ENCODE measurements at places on chromosomes 6 and 20.

- no peak for DNase-seq
Measured at GRCh38 chr6:150254770-150255169, 111.9 kb downstream of the PPP1R14C start.

DNA sequence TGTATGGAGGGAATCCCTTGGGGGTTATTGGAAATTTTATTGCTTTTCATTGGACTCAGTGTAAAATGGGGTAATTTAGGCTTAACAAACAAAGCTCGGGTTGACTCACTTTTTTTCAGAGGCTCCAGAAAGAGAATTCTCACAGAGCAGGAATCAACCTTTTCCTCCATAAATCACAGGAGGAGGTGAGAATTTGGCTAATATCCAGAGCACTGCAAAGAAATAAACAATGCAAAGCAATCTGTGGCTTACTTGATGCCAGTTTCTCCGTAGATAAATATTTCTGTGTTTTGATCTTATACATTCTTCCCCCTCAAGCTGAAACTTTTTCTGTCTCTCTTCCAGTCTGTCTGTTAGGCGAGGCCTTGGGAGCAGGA lies 176.6 kb downstream of the TSHZ2 start:
- no peak for DNase-seq

GRCh38 chr20:13008761-13009681 lies at the start of gene SPTLC3:
Gene SPTLC3 (plus strand): TSS chr20:13008972. CDS start chr20:13009268, 296 bp downstream.
- DNase-seq, result peak; percentile 53

DNA sequence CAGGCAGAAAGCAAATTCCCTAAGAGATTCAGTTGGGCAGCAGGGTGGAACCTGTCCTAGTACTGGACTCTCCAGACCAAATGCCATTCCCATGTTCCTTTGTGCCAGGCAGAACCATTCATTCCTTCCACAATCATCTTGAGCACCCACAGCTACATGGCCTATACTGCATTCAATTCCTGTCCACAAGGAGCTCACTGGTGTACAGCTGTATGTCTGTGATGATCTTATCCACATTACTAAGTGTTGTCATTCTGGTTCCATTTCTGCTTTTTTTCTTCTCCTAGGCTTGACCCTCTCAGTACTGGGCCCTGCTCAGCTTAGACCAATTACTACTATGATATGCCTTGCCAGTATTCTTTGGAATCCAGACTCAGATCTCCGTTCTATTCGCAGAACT lies 27.5 kb downstream of the MAN1A1 start:
- DNase-seq, result no peak

DNA sequence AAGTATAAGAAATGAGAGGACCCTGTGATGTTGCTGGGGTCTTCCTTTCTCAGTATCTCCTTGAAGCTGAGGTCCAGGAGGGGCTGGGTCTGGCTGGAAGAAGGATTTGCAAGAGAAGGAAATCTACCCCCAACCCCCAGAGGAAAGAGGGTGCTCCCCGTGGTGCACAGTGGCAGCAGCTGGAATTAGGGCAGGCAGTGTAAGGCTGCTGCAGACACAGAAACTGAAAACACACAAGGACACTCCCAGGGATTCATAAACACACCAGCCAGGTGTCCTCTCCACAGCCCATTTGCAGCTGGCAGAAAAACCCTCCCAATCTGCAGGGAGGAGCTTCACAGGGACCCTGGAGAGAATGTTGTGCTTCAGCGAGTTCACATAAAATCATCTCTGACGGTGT lies 297.2 kb downstream of the CDH26 start:
- no peak for DNase-seq

- no peak for DNase-seq
Measured at GRCh38 chr6:145727817-145728388, 7.4 kb downstream of the EPM2A start.

DNA sequence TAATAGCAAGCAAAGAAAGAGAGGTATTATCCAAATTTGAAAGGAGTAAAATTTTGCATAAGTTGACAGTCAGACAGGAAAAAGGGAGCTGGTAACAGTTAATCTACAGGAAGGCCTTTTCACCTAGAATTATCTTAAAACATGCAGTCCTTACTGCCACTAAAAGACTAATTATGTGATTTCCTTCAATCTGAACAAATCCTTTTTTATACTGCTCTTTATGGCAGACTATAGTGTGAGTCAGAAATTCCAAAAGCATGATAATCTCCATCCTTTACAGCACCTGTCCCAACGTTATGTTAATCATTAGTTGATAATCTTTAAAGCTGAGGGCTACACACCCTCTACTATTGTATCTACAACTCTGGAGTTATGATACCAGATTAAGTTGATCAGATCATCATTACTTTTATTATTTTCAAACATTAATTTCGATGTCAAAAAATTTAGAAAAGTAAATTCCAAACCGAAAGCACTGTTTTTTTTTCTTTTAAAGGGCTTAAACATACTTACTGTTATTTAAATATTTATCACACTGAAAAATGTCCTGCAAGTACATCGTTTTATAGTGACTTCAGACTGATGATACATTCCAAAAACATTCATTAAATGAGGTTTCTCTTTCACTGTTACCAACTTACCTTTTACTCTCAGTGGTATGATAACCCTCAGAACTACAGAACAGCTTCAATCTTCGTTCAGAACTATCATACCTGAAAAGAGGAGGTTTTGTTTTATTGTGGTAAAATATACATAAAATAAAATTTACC lies 33.2 kb upstream of the AKAP7 start:
- DNase-seq, result peak; percentile 35

DNA sequence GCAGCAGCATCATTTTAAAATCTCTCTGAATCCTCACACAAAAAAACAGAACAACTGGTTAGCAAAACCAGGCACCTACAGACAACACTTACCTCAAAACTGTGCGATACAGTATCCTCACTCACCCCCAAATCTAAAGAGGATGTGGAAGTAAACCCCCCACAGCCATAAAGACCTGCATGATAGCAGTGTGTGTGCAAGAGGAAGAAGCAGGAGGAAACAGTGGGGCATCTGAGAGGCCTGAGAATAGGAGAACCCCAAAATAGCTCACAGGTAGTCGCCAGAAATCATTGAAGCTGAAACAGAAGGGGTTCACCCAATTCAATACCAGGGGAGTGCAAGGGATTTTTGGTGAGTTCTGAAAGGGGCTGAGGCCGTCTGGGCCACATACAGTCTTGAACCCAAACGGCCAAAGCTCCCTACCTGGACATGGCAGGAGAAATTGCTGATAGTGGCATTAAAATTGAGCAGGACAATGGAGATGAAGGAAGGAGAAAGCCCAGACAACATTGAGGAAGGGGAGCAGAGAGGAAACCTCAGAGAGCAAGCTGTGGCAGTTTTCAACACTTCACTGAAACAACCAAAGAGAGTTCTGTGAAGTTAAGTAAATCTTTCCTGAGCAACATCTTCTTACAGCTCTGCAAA lies 129.7 kb downstream of the FIG4 start:
- no peak for DNase-seq

- no peak for DNase-seq
Measured at GRCh38 chr20:34075647-34076046, 36.4 kb downstream of the EIF2S2 start.

- DNase-seq, result no peak
Measured at GRCh38 chr6:54655162-54655561, 191.4 kb upstream of the FAM83B start.
